ENCODE measurements at places on chromosomes 13 and 19. TPM values are rescaled to one million over a fixed set of nuclear protein-coding genes. Genes with fewer than 3 reads are reported as not detected.

DNA sequence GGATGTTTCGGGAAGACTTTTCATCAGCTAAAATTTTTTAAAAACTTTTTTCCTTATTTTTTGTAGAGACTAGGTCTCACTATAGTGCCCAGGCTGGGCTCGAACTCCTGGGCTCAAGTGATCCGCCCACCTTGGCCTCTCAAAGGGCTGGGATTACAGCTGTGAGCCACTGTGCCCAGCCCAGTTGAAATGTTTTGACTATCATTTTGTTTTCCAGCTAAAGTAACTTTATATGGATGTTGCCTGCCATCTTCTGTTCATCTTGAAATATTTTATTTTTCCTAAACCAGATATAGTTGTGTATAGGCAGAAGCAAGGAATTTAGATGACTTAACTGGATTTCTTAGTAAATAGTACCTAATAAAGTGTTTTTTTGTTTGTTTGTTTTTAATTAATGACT lies 7.0 kb downstream of the CAB39L start:
- peak; percentile 69 for DNase-seq

GRCh38 chr13:97724450-97724849 lies 229.0 kb upstream of the IPO5 start:
- DNase-seq = no peak

DNA sequence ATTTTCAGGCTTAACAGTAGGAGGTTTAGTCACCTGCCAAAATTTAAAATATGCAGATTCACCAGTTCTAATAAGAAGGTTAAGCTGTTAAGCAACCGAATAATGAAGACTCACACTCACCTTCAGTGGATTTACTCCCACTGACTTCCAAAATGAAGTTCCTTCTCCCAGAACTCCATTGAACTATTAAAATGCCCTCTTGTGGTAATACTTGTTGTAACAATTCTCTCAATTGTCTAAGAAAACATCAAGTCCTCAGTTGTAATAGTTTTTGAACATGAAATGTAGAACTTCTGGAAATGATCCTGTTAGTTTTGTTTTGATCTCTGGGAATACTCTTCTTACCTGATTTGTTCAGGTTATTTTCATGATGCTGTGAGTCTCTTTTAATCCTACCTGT lies 522.0 kb upstream of the ATXN8OS start:
- no peak for DNase-seq

GRCh38 chr19:50258918-50259372 lies 55.5 kb downstream of the MYH14 start:
- DNase-seq = no peak

DNA sequence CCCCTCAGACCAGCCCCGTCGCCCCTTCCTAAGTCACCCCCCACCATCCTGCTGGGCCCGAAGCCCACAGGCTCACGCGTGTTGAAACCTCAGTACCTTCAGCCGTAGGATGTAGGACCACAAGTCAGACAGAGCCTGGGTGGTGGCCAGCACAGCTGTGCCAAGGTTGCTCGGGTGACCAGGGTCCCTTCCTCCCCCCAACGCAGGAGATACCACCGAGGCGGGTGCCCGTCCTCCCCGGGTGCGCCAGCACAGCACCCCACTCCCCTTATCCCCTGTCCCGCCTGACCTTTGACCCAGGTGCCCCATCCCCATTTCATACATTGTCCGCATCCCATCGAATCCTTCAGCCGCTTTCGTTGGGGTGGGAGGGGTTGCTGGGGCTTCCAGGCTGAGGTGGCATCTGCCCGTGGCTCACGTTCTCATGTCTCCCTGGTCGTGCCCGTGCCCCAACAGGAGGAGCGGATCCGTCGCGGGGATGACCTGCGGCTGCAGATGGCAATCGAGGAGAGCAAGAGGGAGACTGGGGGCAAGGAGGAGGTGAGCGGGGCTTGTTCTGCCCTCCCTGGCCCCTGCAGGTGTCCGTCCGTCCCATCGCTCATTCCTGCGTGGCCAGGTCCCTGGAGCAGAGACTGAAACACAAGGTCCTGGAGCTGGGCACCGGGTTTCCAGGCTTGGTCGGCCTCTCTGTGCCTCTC lies 14.5 kb downstream of the EPN1 start:
- DNase-seq = peak; percentile 42

- DNase-seq = no peak
Measured at GRCh38 chr19:283395-283794, 7.8 kb downstream of the PLPP2 start.

DNA sequence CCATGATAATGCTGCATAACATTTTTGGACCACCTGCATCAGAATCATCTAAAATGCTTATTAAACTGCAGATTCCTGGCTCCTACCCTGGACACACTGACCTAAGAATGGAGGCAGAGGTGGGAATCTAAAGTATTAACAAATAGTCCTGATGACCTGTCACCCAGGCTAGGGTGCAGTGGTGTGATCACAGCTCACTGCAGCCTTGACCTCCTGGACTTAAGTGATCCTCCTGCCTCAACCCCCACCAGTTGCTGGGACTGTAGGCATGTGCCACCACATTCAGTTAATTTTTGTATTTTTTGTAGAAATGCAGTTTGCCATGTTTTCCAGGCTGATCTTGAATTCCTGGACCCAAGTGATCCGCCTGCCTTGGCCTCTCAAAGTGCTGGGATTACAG lies 43.3 kb downstream of the LMO7 start:
- no peak for DNase-seq

GRCh38 chr19:6269101-6269886 lies 10.5 kb downstream of the MLLT1 start:
- DNase-seq = no peak

DNA sequence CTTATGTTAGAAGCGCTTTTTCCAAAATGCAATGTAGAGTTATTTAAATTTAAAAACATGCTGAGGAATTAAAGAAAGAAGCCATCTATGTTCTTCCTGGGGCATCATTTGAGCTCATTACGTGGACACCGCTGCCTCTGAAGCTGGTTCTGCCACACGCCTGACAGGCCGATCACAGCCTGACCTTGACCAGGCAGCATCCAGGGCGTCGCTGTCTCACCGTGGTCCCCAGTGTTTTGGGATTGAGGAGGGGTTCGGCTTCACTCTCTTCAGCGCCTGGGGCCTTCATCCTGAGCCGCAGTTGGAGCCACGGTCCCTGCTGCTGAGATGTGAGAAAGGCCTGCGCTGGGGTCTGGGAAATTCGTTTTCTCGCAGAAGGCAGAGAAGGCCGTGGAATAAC lies 64.0 kb downstream of the ATP11A start:
- no peak for DNase-seq

DNA sequence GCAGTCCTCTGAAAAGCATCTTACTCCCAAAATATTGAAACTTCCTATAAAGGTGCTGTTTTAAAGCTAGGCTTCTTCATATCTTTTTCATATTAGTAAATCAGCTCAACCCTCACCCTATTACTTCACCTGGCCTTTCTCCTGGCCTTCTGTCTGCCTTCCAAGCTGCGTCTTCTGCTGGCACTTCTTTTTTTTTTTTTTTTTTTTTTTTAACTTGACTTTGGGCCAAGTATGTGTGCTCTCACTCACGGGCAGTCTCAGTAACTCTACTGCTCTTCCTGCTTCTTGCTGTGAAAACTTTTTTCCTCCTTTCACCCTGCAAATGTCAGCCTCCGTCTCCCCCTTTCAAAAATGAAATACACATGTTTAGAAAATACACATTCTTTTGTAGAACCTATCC lies 41.2 kb upstream of the KCTD4 start:
- DNase-seq = no peak

Gene PRR19
- total RNA-seq = 0.58 TPM

Gene IZUMO4
- total RNA-seq = 7.9 TPM

Gene RB1
- total RNA-seq = 23.7 TPM

Gene NEK5
- 1.2 TPM for total RNA-seq

Data from ovary (tissue), 10 donors.